ENCODE measurements at places on chromosomes 2 and 18. TPM values are rescaled to one million over a fixed set of nuclear protein-coding genes. Genes with fewer than 3 reads are reported as not detected.

DNA sequence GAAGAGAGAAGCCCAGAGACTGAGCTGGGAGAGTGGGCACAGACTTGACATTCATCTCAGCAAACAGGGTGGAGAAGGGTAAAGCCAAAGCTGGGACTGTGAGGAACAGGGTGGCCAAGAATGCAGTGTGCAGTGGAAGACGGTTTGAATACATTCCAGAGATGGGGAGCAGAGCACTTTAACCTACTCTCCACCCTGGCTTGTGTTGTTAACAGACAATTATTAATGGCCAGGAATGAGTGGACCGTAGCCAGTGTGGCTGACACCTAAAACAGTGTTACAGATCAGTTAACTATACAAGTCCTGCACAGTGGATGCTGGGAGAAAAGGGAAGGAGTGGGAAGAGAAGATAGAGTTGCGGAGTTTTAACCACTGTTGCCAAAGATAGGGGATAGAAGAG, 7.4 kb upstream of the NAB1 start:
- H3K27ac ChIP-seq = no peak overlapping the region
- no peak for DNase-seq
- H3K4me1 ChIP-seq = peaks cover 2% of the 10 kb centered on the region
- H3K4me3 ChIP-seq = no peak overlapping the region

DNA sequence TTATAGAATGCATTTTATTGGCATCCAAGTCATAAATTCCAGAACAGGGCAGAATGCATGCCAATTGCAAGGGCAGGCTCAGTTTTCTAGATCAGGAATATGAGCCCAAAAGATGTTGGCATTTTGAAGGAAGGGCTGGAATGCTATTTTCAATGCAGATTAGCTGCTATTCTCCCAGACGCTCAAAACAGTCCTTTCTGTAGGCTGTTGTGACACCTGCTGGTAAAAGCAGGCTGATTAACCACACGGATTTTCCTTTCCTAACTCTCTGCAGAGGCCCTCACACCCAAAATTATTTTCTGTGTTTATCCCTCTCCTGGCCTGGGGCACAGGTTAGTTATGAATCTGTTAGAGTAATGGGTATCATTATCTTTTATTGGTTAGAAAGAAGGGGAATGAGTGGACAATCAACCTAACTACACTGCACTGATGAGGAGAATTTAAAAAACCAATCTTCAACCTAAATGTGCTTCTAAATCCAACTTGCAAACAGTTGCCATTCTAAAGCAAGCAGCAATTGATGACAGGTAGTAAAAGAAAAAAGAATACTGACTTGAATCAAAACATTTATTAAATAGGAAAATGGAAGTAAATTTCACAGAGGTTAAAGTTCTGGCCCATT, 94.0 kb downstream of the PLA2R1 start:
- no peaks in the 10 kb centered on the region for H3K4me1 ChIP-seq
- no peak overlapping the region for H3K4me3 ChIP-seq
- DNase-seq = peak; percentile 40
- no peaks in the 10 kb centered on the region for H3K27me3 ChIP-seq
- no peaks in the 10 kb centered on the region for H3K36me3 ChIP-seq

DNA sequence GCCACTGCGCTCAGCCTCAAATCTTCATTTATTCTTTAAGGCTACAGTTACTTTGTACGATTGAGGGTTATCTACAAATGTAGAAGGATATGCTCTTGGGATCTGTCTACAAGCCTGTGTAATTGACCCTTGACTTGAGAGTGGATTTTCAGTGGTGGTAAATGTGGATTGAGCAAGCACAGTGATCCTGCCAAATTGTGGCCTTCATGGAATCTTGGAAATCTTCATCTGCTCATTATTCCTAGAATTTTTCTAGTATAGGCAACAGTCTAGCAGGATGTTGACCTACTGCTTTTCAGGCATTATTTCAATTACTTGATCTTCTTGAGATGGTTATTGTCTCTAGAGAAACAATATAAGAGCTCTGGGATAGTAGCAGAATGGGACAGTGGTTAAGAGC, 226.1 kb upstream of the REV1 start:
- H3K27me3 ChIP-seq = no peaks in the 10 kb centered on the region
- peaks cover 3% of the 10 kb centered on the region for H3K4me1 ChIP-seq
- no peak overlapping the region for H3K4me3 ChIP-seq
- H3K27ac ChIP-seq = no peak overlapping the region

DNA sequence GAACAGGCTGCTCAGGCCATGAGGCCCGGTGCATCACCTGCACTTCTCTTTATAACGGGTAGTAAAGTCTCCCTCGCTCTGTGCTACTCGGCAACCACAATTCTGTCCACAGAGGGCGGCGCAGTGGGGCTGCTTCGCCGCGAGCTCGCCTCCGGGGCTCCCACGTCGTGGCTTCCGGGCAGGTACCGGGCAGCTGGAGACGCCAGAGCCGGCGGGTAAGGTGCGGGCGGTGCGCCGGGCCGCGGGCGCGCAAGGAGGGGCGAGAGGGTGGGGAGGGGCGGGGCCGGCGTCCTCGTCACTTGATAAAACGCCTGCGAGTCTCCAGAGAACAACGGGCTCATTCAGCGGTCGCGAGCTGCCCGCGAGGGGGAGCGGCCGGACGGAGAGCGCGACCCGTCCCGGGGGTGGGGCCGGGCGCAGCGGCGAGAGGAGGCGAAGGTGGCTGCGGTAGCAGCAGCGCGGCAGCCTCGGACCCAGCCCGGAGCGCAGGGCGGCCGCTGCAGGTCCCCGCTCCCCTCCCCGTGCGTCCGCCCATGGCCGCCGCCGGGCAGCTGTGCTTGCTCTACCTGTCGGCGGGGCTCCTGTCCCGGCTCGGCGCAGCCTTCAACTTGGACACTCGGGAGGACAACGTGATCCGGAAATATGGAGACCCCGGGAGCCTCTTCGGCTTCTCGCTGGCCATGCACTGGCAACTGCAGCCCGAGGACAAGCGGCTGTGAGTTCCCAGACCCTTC, at the start of gene ITGA6:
ITGA6 (plus strand) TSS at position 331 of the 734 bp plus-strand sequence.
- peak within 1 kb of the TSS; percentile 87 for H3K27ac ChIP-seq
- no peaks in the 10 kb centered on the region for H3K36me3 ChIP-seq
- peaks cover 13% of the 10 kb centered on the region for H3K27me3 ChIP-seq

- no peak overlapping the region for H3K27ac ChIP-seq
- peaks cover 21% of the 10 kb centered on the region for H3K27me3 ChIP-seq
- DNase-seq = no peak
- peaks cover 27% of the 10 kb centered on the region for H3K4me1 ChIP-seq
Measured at GRCh38 chr2:120257522-120257921, 4.9 kb downstream of the RALB start.

DNA sequence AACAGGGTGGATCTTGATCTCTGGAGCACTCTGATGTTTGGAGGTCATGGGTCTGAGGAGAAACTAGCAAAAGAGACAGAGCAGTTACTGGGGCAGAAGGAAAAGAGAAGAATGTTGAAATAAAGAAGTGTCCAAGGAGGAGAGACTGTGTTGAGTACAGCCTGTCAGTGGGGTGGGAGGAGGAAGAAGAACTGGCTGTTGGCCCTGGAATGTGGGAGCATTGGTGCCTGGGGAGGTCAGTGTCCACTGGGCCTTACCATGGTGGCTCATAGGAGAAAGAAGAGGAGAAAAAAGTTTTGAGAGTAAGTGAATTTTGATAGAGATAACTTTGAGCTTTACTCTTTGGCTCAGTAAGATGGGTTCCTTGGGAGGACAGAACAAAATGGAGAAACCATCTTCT, 499.0 kb downstream of the TXNL1 start:
- H3K4me3 ChIP-seq = no peak overlapping the region
- H3K27ac ChIP-seq = no peak overlapping the region
- no peak for DNase-seq
- no peaks in the 10 kb centered on the region for H3K36me3 ChIP-seq
- 0 out of 2 replicates have a peak, but pooled peaks cover 4% of the 10 kb centered on the region for H3K4me1 ChIP-seq
- no peaks in the 10 kb centered on the region for H3K27me3 ChIP-seq

- no peak overlapping the region for H3K27ac ChIP-seq
- H3K36me3 ChIP-seq = no peaks in the 10 kb centered on the region
- DNase-seq = no peak
- peaks cover 16% of the 10 kb centered on the region for H3K4me1 ChIP-seq
- no peak overlapping the region for H3K4me3 ChIP-seq
- H3K27me3 ChIP-seq = no peaks in the 10 kb centered on the region
Measured at GRCh38 chr2:103743195-103743594, 981.4 kb downstream of the TMEM182 start.

DNA sequence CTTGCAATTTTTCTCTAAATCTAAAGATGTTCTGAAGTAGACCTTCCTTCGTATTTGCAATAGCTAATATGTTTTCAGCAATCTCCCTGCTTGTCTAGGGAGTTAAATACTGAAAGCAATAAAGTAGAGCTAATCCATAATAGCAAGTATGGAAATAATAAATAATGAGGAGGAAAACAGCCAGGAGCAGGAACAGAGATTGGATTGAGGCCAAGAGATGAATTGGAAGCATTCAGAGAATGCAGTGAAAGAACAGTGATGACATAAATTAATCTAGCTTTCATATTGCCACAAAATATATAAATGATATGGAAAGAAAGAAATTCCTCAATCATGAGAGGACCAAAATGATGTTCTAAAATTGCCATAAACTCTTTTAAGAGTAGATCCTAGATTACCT, 679.7 kb downstream of the METTL4 start:
- H3K4me3 ChIP-seq = no peak overlapping the region
- H3K27me3 ChIP-seq = no peaks in the 10 kb centered on the region
- DNase-seq = no peak
- H3K27ac ChIP-seq = no peak overlapping the region
- 0 out of 2 replicates have a peak, but pooled peaks cover 3% of the 10 kb centered on the region for H3K4me1 ChIP-seq

DNA sequence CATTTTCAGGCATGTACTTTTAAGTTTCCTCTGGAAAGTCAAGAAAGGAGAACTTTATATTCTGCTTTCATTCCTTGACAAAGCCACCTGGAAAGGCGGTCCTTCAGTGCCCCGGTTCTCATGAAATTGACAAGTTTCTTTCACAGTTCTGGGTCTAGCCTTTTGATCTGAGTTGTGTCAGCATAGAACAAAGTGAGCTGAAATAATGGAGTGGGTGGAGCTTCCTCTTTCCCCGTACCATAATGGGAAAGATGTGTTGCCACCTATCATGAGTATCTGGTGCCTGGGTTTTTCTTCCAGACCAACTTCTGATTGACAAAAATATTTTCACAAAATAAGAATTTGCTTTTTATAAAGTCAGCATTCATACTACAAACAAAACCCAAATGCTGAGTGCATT, 49.3 kb downstream of the PTRHD1 start:
- no peaks in the 10 kb centered on the region for H3K4me1 ChIP-seq
- no peak for DNase-seq
- no peak overlapping the region for H3K27ac ChIP-seq
- no peaks in the 10 kb centered on the region for H3K27me3 ChIP-seq

COL4A4 gene
- 1.9 TPM for total RNA-seq
